ENCODE measurements at places on chromosomes 12 and 14. TPM values are rescaled to one million over a fixed set of nuclear protein-coding genes. Genes with fewer than 3 reads are reported as not detected.

Gene REM2
- polyA plus RNA-seq: 0.46 TPM

Gene COX8C
- not detected for polyA plus RNA-seq

Gene AKAP3
- 0.14 TPM for polyA plus RNA-seq

Gene TEX52
- polyA plus RNA-seq: not detected

Gene GALNT8
- not detected for polyA plus RNA-seq

Gene SLC4A8
- polyA plus RNA-seq: 1.4 TPM

Gene GALNT16
- 3.4 TPM for polyA plus RNA-seq

Gene SLC17A8
- not detected for polyA plus RNA-seq

Gene SLC6A15
- polyA plus RNA-seq: 1.9 TPM
